ENCODE measurements at places on chromosomes 12 and 14.

- no peak for DNase-seq
Observed at GRCh38 chr14:24984846-24985589, 64.9 kb downstream of the STXBP6 start.

- no peak for DNase-seq
Observed at GRCh38 chr12:8527250-8528130, 13.2 kb downstream of the CLEC4E start.

DNA sequence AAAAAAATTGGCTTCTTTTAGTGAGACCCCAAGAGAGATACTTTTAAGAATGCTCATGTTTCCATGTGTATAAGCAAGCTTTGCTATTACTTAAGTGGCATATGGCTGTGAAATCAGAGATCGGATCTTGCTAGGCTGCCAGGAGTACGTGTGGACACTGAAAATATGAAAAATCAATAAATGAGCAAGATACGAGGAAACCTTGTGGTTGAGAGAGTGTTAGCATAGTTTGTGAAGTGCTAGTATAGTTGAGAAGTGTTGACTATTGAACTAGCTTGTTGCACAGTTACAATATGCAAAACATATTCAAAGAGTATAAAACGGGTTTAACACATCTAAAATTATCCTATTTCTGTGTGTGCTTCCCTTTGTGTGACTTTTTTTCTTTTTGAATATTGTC, 230.9 kb upstream of the NOVA1 start:
- DNase-seq = no peak

GRCh38 chr14:82055515-82056115, 522.0 kb upstream of the SEL1L start:
- no peak for DNase-seq

- no peak for DNase-seq
Observed at GRCh38 chr12:99768758-99769157, 121.2 kb downstream of the GARIN6 start.

GRCh38 chr12:11953523-11953922, 117.2 kb upstream of the BCL2L14 start:
- DNase-seq = no peak

DNA sequence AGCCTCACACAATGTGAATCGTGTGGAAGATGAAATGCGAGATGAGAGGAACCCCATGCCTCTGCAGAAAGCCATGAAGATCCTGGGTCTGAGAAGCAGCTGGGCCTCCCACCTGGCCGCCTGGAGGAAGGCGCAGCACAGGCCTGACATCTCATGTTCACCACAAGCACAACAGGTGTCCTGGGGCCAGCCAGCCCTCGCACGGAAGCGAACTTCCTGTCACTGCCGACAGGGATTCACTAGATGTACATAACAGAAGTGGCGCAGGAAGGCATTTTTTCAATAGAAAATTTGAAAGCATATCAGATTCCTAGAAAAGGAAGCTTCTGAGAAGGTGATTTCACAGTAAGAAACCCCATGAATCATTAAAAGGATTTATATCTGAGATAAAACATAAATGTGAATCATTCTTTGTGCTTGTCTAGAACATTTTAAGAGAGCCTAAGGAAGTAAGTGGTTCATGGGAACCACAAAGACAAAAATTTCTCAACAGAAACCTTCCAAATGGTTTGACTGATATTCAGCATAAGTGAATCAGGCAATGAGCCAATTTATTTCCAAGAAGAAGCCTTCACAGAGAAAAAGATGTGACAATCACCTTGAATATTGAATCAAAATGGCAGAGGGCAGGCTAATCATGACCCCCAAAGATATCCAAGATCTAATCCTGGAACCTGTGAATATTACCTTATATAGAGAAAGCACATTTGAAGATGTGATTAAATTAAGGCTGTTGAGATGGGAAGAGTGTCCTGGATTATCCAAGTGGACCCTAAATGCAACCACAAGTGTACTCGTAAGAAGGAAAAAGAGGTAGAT, 311.9 kb downstream of the DUSP6 start:
- no peak for DNase-seq

- DNase-seq = no peak
Observed at GRCh38 chr14:58216544-58216943, 16.6 kb downstream of the ACTR10 start.

GRCh38 chr12:78494911-78495310, 369.7 kb upstream of the SYT1 start:
- no peak for DNase-seq

GRCh38 chr12:26629864-26630263, 203.1 kb downstream of the ITPR2 start:
- no peak for DNase-seq

DNA sequence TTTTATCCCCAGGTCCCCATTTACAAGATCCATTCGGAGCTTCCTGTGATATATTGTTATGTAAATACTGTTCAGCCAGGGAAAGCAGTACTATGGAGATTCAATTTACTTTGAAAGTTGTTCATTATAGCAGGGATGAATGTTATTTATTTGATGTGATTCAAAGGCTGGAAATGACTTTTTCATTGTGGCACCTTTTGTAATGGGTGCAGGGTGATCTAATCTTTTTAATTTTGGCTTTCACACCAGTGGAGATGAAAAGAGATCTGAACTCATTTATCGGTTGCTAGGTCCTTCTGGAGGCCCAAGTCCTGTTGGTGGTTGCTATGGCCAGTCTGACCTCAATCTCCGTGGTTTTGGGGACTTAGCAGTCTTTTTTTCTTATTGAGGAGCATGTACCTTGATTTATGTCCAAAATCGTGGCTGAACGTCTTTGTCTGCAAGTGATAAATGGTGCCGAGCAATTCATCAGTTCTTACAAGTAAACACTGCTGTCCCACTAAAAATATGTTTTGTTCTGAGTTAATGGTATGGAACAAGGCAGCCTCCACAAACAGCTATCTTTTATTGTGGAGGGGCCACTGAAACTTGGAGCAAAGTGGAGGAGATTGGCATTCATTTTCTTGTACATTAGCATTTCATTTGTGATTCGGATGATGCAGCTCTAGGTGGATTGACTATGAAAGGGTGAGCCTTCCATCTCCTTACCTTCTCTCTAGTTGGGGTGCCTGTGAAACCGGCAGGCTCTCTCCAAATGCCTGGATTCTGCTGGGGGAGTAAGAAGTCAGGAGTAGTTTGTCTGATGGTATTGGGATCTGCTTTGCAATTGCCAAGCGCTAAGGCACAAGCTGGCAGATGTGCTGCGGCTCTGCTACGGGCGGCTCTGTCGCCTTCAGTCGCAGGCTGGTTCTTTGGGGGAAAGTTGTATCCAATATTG, 2.0 kb downstream of the RMST start:
- no peak for DNase-seq

DNA sequence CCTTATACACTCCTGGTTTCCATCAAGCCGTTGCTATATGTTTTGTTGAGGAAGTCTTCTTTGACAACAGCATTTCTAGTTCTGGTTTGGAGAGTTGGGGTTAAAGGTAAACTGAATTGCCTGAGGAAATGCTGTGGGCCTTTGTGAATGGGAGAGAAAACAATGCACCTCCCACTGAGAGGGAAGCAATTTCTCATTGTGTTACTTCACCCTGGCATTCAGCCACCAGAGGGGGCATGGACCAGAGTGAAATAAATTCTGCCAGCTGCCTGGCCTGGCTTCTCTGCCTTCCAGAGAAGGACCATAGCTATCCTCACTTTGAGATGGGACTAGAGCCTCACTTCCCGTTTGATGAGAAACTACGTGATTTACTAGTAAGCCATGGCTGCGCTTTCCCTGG, 475.3 kb downstream of the EGLN3 start:
- DNase-seq = no peak

GRCh38 chr14:50055461-50056228, 60.7 kb downstream of the VCPKMT start:
- DNase-seq = no peak

DNA sequence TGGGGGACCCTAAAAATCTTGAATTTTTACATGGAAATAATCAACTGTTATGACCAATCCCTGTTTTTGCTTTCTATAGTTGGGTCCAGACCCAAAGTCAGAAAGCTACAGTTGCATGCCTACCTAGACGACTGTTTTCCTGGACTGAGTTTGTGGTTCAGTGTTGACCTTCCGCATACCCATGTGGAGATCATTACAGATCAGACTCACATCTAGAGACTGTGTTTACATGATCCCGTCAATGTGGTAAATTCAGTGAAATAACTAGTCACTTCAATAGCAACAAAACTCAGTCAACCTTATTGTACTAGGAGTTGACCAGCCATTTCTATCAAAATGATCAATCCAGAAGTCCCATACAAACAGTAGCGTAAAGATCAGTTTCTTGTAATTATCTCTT, 257.6 kb downstream of the EGLN3 start:
- DNase-seq = no peak

- DNase-seq = no peak
Observed at GRCh38 chr14:102777711-102778337, 575 bp downstream of the TRAF3 start.

- no peak for DNase-seq
Observed at GRCh38 chr12:26136688-26137087, 11.9 kb upstream of the BHLHE41 start.

- DNase-seq = no peak
Observed at GRCh38 chr12:89454080-89454848, 70.3 kb downstream of the GALNT4 start.

DNA sequence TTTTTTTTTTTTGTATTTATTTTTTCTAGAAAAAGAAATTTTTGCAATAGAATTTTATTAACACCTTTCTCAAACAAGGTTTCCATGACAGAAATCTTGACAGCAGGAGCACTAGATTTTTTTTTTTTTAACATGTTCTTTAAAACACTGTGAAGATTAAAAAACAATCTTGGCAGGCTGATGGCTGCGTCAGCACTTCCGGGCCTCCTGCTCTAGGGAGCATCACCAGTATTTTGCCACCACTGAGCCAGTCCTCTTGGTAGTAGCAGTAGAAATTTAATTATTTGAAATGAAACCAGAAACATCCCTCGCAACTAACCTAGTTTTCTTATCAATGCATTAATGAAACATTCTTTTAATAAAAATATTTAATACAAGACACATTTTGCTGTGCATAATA, 99.6 kb downstream of the APAF1 start:
- no peak for DNase-seq

GRCh38 chr12:103887738-103888137, 42.5 kb upstream of the HSP90B1 start:
- DNase-seq = no peak

- DNase-seq = no peak
Observed at GRCh38 chr14:98901511-98902205, 370.3 kb downstream of the BCL11B start.

DNA sequence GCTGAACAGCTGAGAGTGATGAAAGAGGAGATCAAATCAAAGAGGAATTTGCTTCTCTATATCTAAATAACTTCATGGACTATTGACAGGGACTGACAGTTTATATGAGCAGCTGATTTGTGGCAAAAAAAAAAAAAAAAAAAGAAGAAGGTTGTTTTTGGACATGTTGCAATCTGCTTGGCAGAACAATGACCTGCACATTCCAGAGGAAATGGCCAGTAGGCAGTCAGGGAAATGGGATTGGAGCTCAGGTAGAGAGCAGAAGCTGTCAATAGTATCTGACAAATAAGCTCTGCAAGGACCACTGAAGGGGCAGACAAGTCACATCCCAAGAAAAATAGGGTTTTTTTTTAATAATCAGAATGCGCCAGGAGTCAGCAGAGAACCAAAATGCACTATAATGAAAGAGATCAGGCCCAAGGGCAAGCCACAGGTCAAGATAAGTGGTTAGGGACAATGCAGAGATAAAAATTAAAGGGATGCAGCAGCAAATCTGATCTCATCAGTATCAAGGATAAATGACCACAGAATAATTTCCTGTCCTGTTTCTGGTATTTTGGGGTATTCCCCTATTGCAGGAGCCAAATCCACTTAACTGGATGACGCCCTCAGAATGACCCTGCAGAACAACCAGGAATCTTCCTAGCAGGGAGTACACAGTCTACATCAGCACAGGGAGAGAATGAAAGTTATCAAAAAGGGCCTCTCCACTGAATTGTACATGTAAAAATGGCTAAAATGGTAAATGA, 22.6 kb upstream of the DUSP16 start:
- no peak for DNase-seq

DNA sequence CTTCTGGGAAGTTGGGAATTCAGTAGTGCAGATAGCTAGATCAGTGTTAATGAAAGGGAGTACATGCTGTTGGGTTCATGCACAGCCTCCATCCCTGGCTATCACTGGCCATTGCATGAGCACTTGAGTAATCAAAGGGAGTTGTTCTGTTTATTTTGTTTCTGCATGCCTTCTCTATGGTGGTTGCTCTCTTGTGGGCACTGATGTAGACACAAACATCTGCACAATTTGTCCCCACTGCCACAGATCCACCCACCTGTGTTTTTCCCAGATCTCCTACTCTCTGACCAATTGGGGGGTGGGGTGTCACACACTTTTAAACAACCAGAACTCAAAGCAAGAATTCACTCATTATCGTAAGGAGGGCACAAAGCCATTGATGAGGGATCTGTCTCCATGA, 89.7 kb upstream of the DHRS4 start:
- DNase-seq = no peak

- DNase-seq = no peak
Observed at GRCh38 chr14:74952180-74952665, 3.2 kb downstream of the PGF start.

- no peak for DNase-seq
Observed at GRCh38 chr12:54865683-54866324, 11.5 kb downstream of the MUCL1 start.

- DNase-seq = no peak
Observed at GRCh38 chr12:116609319-116610114, 50.3 kb downstream of the MAP1LC3B2 start.

DNA sequence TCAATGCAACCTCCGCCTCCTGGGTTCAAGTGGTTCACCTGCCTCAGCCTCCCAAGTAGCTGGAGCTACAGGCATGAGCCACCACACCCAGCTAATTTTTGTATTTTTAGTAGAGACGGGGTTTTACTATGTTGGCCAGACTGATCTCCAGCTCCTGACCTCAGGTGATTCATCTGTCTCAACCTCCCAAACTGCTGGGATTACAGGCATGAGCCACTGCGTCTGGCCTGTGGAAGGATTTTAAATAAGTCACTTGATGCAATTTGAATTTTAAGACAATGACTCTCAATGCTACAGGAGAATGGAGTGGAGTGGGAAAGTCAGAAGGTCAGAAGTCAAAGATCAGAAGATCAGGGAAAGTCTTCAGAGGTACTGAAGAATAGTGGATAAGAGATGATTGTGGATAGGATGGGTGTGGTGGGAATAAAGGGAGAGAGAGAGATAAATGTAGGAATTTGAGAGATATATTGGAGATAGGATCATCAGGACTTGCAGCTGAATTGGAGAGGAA, 15.4 kb downstream of the TMEM52B start:
- DNase-seq = no peak

GRCh38 chr12:21613931-21614330, 9.3 kb upstream of the GYS2 start:
- no peak for DNase-seq

DNA sequence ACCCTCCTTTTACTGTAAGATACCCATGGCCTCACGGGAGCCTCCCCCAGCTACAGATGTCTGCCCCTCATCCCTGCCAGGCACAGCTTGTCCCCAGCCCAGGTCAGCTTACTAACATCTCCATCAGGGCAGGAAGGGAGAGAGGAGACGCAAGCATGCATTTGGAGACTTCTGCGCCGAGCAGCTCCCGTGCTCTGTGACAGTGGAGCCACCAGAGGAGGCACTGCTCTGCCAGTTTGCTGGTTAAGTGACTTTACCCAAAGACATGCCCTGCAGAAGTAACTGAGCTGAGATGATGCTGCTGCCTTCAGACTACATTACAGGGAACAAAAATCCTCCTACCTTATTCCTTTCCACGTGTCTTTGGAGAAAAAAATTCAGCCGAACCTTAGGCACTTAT, 133.4 kb downstream of the ESRRB start:
- DNase-seq = no peak

All from amygdala (tissue), 56 donors.